ENCODE measurements at places on chromosomes 3 and 15. TPM values are rescaled to one million over a fixed set of nuclear protein-coding genes. Genes with fewer than 3 reads are reported as not detected.

The MOBP gene
- not detected for polyA plus RNA-seq

The SSUH2 gene
- 0.07 TPM for polyA plus RNA-seq

The CACNA2D2 gene
- not detected for polyA plus RNA-seq

The PAK6 gene
- polyA plus RNA-seq = 8.9 TPM

DNA sequence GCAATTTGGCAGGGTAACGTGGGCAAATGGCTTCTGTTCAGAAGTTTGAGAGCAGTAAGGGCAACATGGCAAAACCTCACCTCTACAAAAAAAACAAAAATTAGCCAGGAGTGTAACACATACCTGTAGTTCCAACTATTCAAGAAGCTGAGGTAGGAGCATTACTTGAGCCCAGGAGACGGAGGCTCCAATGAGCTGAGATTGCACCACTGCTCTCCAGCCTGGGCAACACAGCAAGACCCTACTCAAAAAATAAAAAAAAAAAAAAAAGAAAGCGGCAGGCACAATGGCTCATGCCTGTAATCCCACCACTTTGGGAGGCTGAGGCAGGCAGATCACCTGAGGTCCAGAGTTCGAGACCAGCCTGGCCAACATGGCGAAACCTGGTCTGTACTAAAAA is 5.9 kb upstream of the INO80 start:
- no peak for DNase-seq

DNA sequence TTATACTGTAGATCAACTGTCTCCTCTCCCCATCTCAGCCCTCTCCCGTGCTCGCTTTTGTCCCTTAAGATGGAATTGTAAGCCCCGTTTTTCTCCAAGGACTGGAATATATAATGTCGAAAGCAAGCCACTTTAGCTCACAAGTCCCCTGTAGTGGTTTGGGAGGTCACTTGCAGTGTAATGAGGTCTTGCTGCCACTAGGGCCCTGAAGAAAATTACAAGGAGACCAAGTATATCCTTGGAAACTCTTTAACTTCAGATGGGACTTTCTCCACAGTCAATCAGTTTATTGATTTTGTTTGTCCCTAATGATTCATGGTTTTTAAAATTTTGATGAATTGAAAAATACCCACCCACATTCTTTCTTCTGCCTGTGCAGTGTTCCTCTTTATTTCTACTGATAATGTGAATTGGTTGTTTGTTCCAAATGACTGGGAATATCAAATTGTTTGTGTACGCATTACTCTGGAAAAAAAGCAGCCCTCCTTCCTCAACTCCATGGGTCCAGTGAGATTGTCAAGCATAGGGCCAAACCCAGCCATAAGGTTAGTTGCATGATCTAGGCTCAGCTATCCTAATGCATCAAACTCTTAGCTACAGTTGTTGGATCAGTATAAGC is 294.8 kb downstream of the MCTP2 start:
- DNase-seq = no peak

DNA sequence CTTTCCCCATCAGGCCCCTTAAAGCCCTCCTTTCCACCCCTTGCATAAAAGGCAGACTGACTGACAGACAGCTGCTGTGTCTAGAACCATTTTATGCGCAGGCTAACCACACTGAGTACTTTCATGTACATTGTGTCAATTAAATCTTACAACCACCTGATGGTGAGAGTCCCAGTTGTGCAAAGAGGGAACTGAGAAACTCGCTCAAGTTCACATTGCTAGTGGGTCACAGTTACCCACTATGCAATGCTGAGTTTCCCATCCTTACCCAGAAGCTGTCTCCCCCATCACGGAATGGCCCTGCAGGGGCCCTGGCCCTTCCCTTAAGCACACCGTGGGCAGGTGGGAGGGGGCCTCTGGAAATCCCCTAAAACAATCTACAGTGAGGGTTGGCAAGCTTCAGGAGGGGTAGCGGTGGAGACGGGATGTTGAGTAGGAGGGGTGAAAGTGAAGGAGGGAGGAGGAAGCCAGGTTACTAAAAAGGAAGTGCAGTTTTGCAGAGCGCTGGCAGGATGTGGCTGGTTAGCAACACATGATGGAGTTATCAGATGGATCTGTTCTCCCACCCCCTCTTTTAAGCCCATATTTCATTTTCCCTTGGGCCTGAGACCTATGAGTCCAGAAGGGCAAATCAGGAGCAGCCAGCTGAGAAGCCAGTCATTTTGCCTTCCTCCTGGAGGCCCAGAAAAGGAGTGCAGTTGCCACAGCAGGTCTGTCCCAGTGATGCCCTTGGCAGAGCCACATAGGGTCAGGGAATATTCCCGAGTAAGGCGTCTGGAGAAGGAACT is 30.0 kb downstream of the STARD5 start:
- no peak for DNase-seq

GRCh38 chr3:196625331-196625730 is 14.2 kb upstream of the NRROS start:
- no peak for DNase-seq

DNA sequence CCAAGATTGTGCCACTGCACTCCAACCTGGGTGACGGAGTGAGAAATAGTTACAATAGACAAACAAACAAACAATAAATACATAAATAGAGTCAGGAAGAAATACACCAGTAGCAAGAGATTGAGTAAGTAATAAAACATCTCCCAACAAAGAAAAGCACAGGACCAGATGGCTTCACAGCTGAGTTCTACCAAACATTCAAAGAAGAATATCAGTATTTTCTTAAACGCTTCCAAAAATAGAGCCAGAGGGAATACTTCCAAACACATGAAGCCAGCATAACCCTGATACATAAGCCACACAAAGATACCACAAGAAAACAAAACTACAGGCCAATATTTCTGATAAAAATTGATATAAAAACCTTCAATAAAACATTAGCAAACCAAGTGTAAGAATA is 30.7 kb upstream of the IGSF10 start:
- no peak for DNase-seq

All from foreskin keratinocyte (primary cell).